ENCODE measurements at places on chromosomes 1 and 21.

DNA sequence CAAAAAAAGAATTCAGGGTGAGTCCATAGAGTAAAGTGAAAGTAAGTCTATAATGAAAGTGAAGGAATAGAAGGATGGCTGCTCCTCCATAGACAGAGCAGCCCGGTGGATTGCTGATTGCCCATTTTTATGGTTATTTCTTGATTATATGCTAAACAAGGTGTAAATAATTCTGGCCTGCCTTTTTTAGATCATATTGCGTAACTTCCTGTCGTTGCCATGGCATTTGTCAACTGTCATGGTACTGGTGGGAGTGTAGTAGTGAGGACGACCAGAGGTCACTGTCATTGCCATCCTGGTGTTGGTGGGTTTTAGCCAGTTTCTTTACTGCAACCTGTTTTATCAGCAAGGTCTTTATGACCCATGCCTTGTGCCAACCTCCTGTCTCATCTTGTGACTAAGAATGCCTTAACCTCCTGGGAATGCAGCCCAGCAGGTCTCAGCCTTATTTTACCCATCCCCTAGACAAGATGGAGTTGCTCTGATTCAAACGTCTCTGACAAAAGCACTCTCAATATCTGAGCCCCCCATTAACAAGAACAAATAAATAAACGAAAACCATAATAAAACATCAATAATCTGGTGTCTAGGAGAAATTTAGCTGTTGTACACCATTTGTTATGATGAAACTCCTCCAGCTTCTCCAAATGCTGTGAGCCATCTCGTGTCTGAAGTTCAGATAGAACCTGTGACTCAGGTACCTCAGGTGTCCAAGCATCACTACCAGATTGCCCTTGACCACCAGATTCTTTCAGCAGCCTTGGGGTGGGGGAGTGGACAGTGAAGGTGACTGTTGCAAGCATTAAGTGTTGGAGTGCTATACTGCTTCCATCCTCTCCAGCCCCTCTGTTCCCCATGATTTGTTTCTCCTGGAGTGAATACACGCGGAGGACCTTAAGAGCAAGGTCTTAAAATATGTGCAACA is 36.0 kb downstream of the EBNA1BP2 start:
- no peak for DNase-seq

DNA sequence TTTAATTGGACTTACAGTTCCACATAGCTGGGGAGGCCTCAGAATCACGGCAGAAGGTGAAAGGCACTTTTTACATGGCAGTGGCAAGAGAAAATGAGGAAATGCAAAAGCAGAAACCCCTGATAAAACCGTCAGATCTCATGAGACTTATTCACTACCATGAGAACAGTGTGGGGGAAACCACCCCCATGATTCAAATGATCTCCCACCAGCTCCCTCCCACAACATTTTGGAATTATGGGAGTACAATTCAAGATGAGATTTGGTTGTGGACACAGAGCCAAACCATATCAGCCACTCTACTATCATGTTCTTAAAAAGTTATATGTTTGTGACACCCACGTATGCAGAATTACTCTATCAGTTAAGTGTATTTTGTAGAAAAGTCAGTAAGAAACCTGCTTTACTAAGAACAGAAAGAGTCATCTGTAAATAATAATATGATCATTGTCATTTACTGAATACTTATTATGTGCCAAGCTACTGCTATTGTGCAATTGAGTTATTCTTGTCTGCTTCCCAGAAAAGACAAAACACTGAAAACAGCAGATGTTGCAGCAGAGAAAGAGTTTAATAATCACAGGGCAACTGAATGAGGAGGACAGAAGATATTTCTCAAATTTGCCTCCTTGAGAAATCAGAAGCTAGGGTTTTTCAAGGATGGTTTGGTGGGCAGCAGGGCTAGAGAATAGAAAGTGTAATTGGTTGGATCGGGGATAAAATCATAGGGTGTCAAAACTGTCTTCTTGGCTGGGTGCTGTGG is 207.7 kb upstream of the FGGY start:
- DNase-seq = no peak

DNA sequence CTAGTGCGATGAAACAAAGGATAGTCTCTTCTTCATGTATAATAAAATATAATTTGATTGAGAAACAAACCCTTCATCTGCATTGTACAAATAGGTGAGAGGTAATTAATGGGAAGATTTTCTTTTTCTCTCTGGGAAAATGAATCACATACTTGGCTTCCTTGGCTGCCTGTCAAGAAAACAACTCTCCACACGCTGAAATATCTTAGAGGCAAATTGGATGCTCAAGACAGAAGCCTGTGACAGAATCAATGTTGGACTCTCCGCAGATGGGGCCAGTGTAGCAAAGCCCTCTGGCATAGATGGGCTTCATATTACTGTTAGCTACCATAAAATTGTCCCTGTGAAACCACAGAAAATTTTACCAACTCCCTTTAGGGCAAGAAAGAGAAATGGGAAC is 186.6 kb downstream of the GRIK1 start:
- DNase-seq = no peak

- no peak for DNase-seq
These were observed 21.6 kb downstream of the NSUN4 start for GRCh38 chr1:46362158-46362557.

- DNase-seq = no peak
These were observed 26.3 kb downstream of the ADAM30 start for GRCh38 chr1:119869995-119870394.

GRCh38 chr1:229132106-229132443 is 138.8 kb upstream of the RAB4A start:
- DNase-seq = no peak

- no peak for DNase-seq
These were observed 56.7 kb downstream of the ARHGAP29 start for GRCh38 chr1:94180650-94181049.

DNA sequence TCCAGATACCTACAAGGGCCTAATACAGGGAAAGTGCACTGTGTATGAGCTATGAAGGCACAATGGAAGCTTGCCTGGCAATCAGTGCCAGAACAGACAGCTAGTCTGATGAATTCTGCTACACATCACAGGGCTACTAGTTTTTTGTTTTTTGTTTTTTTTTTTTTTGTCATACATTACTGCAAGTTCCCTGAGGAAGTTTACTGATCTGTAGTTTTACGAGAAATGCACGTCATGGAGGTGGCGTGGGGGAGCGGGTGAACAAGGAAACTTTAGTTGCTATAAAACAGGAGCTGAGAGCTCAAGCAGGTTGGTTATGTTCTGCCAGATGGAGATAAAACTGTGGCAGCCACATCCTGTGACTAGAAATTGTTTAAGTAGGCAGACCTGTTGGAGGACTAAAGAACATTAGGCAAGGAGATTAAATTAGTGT is 17.7 kb downstream of the PTPRC start:
- DNase-seq = no peak

- DNase-seq = no peak
These were observed 88.4 kb downstream of the DYRK1A start for GRCh38 chr21:37454869-37455503.

DNA sequence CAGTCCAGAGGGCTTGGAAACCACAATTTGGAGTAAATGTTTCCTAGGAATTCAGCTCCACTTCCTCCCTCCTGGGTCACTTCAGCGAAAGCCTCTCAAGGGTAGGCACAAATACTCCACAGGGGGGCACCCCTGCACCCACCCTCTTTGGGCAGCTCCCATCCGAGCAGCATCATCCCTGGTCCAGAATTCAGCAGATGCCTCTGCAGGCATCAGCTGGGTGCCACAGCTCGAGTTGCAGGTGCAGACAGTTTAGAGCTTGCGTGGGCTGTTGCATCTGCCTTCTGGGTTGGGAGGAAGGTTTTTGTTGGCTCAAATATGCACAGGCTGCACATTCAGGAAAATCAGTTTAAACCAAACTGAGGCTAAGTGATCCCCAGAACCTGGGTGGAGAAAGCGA is 25.0 kb downstream of the KANK4 start:
- DNase-seq = no peak

DNA sequence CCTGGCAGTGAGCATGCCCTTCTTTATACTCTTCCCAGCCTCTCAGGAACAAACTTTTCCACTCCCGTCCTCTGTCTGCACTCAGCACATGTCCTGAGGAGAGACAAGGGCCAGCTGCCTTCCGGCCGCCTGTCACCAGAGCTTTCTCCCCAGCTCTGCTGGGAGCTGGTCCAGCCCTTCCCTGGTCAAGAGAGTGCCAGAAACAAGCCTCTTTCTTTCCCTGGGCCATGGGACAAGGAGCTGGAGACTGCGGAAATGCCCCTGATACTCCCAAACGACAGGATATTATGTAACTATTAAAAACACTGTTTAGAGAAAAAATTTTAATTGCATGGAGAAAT is 10.4 kb downstream of the LAMB3 start:
- peak; percentile 96 for DNase-seq

- no peak for DNase-seq
These were observed 288.0 kb upstream of the KAZN start for GRCh38 chr1:14310476-14310875.

GRCh38 chr1:116453906-116454305 is 80.9 kb downstream of the ATP1A1 start:
- DNase-seq = no peak

- DNase-seq = no peak
These were observed 1.2 kb upstream of the LHX9 start for GRCh38 chr1:197915862-197916499.

- no peak for DNase-seq
These were observed 27.9 kb downstream of the DIP2A start for GRCh38 chr21:46486481-46487126.

DNA sequence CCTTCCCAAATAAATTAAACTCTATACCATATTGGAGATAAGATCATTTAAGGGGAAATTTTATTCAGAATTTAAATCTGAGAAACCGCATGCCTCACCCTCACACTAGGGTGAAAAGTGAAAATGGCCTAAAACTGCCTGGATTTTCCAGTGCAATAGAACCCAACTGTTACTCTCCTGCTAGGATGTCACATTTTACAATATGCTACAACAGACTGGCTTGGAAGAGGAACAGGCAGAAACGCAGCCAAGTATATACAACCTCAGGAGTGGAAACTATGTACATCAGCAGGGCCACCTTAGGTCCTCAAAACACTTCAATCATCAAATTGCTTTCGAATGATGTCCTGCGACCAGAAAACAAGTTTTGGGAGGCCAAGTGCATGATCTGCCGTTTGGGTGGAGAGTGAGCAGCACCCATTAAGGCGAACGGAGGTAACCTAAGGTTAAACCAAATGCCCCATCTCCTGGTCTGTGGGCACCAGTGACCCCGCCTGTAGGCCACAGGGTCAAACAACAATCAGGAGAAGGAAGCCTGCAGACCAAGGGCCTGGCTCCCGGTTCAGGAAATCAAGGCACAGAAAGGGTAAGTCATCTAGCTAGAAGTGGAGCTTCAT is 4.9 kb downstream of the RCAN1 start:
- no peak for DNase-seq

GRCh38 chr1:154329551-154330131 is 4.3 kb downstream of the ATP8B2 start:
- DNase-seq = no peak

- no peak for DNase-seq
These were observed 21.6 kb downstream of the FAM151A start for GRCh38 chr1:54601730-54602129.

DNA sequence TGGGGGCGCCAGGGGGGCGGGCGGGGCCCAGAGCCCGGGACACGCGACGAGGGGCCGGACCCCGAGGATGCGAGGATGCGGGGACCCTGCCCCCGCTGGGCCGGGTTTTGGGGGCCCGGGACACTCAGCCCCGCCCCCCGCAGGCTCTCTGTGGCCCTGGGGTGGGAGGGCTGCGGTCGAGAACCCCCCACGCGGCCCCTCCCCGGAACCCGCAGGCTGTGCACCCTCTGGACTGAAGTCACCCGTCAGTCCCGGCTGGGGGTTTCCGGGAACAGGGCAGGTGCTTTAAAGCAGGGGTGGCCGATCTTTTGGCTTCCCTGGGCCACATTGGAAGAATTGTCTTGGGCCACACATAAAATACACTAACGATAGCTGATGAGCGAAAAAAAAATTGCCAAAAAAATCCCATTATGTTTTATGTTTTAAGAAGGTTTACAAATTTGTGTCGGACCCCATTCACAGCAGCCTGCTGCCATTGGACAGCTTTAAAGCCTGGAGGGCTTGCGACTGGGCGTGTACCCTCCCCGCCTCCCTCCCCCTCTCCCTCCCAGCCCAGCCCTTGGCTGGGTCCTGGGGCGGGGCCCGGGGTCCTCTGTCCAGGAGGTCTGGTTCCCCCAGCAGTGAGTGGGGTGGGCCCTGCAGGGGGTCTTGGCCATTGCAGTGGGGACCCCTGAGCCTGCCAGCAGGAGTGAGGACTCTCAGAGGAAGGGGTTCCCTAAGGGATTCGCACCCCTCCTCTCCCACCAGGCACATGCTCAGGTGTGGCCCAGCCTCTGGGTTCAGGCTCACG is 21.6 kb upstream of the C1orf159 start:
- DNase-seq = no peak

DNA sequence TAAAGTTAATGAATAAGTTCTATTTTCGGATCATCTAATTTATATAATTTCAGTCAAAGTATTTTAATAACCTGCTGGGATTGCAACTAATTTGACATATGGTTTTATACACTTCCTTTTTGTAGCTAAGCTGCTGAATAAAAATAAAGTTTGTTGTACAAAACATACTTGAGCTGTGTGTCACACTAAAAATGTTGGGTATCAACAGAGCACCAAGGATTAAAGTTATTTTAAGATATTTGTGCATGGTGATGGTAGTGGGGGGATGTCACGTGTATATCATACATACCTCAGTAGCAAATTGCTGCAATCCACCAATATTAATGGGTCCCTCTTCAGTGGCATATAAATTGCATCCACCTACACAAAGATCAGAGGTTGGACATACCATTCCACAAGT is 199.6 kb downstream of the DPYD start:
- no peak for DNase-seq

GRCh38 chr1:155086128-155086741 is 7.6 kb downstream of the EFNA3 start:
- DNase-seq = no peak

- DNase-seq = peak; percentile 29
These were observed 48.7 kb upstream of the TNR start for GRCh38 chr1:175792136-175792535.

- DNase-seq = no peak
These were observed 41.5 kb downstream of the LHX4 start for GRCh38 chr1:180271272-180272255.

GRCh38 chr1:183304440-183305107 is 113.6 kb downstream of the NMNAT2 start:
- no peak for DNase-seq

GRCh38 chr1:63651161-63651701 is 58.0 kb downstream of the PGM1 start:
- DNase-seq = no peak

DNA sequence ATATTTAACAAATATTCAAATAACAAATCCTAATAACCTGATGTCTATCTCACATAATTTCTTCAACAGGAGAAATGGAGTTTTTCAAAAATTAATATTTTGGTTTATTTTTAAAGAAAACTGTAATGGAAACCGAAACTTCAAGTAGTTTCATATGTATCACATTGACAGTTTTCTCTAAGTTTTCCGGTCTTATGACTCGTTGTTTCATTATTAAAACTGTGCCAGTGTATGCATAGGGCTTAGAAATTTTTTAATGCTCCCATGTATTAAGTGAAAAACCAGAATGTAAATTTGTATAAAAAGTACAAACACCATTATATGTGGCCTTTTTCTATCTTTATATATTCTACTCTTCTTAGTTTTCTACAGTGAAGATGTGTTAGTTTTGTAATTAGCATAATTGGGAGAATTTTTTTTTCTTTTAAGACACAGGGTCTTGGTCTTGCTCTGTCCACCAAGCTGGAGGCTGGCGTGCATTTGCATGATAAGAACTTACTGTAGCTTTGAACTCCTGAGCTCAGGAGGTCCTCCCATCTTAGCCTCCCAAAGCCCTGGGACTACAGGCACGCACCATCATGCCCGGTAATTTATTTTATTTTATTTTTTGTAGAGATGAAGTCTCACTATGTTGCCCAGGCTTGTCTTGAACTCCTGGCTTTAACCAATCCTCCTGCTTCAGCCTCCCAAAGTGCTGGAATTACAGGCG is 43.9 kb upstream of the SAMSN1 start:
- DNase-seq = no peak

Data from right lung (tissue), 10 donors.